ENCODE measurements at places on chromosomes 11 and 22.

DNA sequence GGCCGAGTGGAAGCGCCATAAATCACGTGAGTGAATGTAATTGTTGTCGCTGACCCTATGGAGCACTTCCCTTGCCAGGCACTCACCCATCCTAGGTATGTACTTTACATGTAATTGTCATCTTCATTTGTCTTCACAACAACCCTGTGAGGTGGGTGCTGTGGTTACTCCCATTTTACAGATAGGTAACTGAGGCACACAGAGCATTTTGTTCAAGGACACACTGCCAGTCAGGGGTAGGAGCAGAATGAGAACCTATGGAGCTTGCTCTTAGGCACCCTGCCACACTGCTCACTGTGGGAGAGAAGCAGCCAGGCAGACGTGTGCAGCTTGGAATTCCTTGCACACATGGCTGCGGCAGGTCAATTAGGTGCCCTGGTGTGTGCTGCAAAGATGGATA lies 785 bp upstream of the EFCAB6 start:
- no peak for DNase-seq

DNA sequence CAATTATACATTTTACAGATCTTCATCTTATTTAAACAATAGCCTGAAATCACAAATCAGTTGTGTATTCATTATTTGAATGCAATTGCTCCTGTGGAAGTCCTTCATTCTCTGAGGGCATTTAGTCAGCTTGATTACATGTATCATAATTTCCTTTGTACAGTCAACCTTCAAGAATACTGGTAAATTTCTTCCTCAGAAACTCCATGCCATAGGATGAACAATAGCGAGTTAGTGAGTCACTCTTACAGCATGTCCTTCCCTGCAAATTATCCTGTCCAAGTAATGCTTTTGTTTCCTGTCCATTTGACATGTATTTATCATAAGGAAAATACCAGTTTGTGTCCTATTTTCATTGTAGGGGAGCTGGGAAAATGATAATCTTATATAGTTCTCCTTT lies 3.8 kb downstream of the OR10S1 start:
- no peak for DNase-seq

DNA sequence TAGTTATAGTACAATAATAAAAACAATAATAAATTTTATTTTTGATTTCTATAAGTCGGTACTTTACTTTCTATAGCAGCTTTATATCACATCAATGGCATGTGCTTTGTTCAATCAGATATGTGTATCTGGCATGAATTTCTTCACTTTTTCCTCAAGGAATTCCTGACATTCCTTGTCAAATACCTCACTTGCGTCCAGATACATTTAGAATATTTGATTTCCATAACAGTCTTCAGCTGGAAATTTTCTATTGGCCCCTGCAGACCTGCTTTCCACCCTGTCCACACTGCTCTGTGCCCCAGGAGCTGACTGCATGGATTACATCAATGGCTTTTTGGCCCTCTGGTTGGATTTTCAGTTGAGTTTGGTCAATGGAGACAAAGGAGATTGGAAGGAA lies 93.2 kb downstream of the FAR1 start:
- no peak for DNase-seq

DNA sequence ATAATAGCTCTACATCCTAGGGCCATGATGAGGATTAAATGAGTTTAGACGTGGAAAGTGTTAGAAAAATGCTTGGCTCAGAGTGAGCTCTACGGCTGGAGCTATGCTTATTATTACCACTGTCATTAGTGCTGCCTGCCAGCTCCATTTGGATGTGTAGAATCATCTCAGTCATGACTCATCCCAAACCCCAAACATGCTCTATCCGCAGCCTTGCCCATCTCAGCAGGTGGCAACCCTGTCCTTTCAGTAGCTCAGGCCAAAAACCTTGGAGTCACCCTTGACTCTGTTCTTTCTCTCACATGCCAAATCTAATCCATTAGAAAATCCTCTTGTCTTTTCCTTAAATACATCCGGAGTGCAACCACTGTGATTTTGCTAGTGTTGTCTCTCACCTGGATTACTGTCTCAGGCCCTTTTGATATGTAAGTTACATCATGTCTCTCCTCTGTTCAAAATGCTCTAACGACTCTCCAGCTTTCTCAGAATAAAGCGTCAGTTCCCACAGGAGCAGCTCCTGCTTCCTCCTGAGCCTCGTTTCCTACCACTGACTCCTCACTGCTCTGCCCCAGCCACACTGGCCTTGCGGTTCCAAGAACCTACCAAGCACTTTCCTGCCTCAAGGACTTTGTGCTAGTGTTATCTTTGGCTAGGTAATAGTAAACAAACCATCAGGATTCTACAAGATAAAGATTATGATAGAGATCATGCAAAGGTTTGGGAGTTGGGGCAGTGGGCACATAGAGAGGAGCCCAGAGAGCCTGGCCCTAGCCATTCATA lies 10.5 kb upstream of the CHRM1 start:
- DNase-seq = no peak

- DNase-seq = no peak
These were observed 216.5 kb upstream of the CADM1 start for GRCh38 chr11:115720602-115721245.

GRCh38 chr22:25213221-25213620 lies 6.2 kb upstream of the CRYBB2 start:
- DNase-seq = no peak

DNA sequence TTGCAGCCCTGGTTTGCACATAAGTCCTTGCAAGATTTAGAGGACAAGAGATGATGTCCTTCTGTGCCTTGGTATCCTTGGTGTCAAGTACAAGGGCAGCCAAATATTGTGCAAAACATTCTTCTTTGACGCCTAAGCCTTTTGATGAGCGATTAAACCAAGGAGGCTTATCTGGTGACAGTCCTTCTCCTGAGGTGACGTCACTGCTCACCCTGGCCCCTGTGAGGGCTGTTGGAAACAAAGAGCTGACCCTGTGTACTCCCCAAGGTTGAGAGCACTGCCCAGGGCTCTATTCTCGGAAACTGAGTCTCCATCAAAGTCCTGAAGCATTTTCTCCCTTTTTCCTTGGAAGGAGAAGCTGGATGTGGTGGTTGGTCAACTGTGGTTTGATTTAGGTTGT lies 4.7 kb upstream of the GRAMD1B start:
- DNase-seq = no peak

DNA sequence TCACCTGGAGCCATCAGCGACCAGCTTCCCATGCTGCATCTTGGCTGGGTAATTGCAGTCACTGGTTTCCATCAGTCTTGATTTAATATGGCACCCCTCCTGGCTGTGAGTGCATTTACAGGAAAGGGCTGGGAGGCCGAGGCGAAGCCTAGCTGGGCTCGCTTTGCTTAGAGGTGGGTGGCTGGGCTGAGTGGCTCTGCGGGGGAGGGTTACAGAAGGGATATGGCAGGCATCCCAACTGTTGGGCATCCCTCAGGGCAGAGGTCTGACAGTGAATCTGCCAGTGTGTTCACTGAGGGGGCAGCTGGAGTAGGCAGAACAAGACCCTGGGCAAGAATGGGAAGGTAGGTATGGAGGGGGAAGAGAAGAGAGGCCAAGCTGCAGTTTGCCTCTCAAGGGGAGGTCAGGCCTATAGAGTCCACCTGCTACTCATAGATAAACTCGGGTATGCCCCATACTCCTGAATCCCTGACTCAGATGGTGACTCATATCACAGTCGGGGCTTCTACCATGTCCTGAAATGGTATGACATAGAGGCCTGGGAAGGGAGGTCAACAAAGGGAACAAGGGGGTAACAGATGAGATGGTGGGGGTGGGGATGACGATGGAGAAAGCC lies 77.5 kb upstream of the PHOX2A start:
- no peak for DNase-seq

DNA sequence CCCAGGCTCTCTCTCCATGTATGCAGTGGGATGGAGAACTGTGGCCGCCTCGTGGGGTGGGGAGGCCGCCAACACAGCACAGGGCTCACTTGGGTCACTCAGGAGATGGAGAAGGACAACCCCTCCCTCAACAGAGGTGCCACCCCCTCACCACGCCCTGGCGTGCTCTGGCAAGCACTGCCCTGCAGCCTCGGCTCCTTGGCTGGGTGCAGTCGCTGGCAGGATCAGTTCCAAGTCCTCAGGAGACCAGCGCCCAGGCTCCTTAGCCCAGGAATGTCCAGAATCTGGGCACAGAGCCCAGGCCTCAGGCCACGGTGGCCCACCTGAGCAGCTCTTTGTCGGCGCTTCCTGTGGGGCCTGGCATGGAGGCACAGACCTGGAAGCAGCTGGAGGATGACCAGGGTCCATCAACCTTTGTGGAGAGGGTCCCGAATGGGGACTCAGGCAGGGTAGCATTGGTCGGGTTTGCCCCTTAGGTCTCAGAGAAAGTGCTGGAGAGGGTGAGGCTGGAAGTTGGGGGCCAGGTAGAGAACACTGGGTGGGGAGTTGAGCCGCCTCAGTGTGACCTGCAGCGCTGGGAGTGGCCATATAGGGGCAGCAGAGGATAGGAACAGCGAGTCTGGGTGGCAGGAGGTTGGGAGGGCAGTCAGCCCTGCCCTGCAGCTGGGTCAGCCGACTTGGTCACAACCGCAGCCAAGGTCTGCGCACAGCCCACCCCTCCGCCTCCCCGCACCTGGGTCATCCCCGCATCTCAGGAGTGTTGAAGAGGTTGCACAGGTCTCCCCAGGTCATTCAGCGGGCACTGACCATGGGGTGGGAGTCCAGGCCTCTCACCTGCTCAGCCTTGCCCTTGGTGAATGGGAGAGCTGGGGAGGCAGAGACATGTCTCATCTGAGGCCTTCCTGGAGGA lies 8.2 kb downstream of the SUSD2 start:
- peak; percentile 52 for DNase-seq

DNA sequence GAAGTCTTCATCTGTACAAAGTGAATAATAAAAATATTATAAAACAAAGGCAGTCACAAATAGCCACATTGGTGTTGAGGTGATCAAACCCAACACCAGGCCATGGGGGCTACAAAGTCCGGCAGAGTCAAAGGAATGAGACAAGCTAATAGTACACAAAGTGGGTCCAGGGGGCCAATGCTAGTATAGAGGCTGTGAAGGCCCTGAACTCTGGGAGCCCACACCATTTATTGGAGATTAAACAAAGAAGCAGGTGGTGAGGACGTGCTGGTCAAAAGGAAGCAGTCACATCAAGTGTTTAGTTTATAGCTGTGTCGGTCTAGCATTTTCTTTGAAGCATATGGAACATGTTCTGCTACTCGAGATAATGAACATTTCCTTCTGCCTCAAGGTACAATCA lies 58.6 kb upstream of the CCT8L2 start:
- DNase-seq = no peak

DNA sequence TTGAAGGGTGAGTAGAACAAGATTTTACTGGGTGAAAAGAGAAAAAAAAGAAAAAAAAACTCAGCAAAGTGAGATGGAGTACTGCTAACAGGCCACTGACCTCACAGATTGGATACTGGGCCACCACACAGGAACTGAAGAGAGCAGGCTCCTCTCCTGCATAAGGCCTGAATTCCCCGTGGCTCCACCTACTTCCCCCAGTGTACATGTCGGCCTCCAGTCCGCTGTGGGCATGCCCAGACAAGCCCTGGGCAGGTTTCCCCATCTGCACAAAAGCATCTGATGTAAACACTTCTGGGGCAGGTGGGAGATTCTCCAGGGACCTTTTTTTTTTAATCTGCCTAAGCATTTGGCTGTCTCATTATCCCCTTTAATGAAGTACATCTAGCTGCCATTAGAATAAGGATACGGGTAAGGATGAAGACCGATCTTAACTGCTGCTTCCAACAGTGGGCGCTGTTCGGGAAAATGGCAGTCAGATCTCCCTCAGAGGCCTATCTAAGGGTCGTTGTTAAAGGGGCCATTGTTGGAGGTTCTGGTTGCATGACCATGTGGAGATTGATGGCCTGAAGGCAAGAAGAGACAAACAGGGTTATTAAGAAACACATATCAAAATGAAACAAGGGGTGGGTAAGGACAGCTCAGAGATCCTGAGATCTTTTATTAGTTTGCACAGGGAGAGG lies 48.5 kb downstream of the MS4A13 start:
- DNase-seq = no peak

DNA sequence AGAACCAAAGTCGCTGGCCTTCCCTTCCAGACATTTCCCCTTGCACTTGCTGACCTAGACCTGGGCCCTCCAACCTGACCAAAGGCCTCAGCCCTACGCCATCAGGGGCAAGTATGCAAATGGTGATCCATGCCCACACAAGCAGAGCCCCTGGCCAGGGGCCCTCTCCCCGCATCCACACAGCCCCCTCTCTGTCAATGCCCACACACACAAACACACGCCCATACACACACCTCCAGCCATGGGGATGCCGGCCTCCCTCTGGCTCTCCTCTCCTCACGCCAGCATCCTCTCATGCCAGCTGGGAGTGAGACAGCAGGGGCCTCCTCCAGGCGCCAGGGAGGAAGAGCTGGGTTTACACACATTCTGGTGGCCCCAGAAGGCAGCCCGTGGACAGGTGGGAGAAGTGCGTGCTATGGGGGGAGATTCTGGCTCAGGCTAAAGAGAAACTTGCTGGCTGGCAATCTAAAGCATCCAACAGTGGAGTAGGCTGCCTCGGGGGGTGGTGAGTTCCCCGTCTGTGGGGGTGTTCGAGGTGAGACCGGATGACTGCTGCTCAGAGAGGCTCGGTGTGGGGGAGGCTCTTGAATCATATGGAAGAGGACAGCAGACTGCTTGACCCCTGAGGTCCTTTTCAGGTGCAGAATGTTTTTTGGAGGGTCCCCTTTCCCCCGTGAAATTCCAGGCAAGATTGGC lies 4.8 kb downstream of the NRXN2 start:
- no peak for DNase-seq

DNA sequence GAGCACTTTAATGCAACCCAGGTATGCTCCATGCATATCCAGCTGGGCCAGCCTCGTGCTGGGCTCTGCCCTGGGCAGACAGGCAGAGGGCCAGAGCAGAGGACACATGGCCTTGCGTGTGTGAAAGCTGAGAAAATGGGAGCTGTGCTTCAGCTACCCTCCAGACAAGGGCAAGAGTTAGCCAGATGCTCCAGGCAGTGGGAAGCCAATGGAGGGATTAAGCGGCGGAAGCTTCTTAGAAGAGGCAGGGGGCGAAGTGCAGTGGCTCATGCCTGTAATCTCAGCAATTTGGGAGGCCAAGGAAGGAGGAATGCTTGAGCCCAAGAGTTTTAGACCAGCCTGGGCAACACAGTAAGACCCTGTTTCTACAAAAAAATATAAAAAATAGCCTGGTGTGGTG lies 9.8 kb upstream of the ARHGEF17 start:
- no peak for DNase-seq

GRCh38 chr11:44483919-44484610 lies 81.4 kb upstream of the CD82 start:
- DNase-seq = no peak

- no peak for DNase-seq
These were observed 664 bp downstream of the DDB2 start for GRCh38 chr11:47215366-47215910.

DNA sequence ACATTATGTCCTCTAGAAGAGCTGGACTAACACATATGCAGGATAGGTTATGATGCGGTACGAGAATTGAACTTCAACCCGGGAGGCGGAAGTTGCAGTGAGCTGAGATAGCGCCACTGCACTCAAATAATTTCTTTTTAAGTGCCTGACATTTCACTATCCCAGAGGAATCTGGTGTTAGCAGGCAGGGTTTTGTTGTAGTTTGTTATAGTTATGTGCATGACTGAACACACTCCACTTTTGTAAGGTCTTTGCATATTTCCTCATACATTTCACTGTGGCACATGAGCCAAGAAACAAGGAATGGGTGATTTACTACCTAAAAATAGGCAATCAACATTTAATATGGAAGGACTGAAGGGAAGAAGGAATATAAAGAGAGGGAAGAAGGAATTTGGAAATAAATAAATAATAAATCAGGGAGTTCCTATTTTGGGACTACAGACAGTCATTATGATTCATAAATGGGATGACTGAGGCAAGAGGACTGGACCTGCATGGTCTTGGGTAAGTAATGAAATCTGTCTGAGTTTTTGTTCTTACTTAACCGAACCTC lies 8.7 kb upstream of the HIPK3 start:
- no peak for DNase-seq
